Activated T-helper 2 cell treated with anti-CD3 and anti-CD28 coated beads, Interferon-gamma antibody, Interleukin-2, Interleukin-4, amounts not matched to agents 10 μg/mL and 5 μg/mL and 100 μg/mL, durations not matched to agents 14 hours and 24 hours and 36 hours (primary cell): ENCODE measurements at places on chromosomes 6 and 20.
A peak's percentile ranks its signal among the peaks of the same experiment; 100 is the strongest.

- peaks cover 46% of the 10 kb centered on the region for H3K4me1 ChIP-seq
- H3K27me3 ChIP-seq: no peaks in the 10 kb centered on the region
- H3K4me3 ChIP-seq: no peak overlapping the region
Measured at GRCh38 chr6:16406966-16407365, 168.6 kb downstream of the GMPR start.

GRCh38 chr6:108002365-108003221, 44.6 kb upstream of the SEC63 start:
- no peak for DNase-seq
- H3K4me3 ChIP-seq: no peak overlapping the region
- H3K36me3 ChIP-seq: no peaks in the 10 kb centered on the region
- no peaks in the 10 kb centered on the region for H3K4me1 ChIP-seq

GRCh38 chr20:1491281-1491840, at the start of gene SIRPB2:
SIRPB2 (minus strand) TSS chr20:1491420; CDS start chr20:1491359, 61 bp downstream.
- no peak within 1 kb of the TSS for H3K27ac ChIP-seq
- peaks cover 4% of the 10 kb centered on the region for H3K4me1 ChIP-seq
- no peak for DNase-seq
- peaks cover 54% of the 10 kb centered on the region for H3K27me3 ChIP-seq

- DNase-seq: no peak
- no peaks in the 10 kb centered on the region for H3K36me3 ChIP-seq
- peaks cover 2% of the 10 kb centered on the region for H3K4me1 ChIP-seq
- no peak overlapping the region for H3K4me3 ChIP-seq
- no peak overlapping the region for H3K27ac ChIP-seq
Measured at GRCh38 chr20:50991076-50991475, 31.8 kb downstream of the KCNG1 start.

DNA sequence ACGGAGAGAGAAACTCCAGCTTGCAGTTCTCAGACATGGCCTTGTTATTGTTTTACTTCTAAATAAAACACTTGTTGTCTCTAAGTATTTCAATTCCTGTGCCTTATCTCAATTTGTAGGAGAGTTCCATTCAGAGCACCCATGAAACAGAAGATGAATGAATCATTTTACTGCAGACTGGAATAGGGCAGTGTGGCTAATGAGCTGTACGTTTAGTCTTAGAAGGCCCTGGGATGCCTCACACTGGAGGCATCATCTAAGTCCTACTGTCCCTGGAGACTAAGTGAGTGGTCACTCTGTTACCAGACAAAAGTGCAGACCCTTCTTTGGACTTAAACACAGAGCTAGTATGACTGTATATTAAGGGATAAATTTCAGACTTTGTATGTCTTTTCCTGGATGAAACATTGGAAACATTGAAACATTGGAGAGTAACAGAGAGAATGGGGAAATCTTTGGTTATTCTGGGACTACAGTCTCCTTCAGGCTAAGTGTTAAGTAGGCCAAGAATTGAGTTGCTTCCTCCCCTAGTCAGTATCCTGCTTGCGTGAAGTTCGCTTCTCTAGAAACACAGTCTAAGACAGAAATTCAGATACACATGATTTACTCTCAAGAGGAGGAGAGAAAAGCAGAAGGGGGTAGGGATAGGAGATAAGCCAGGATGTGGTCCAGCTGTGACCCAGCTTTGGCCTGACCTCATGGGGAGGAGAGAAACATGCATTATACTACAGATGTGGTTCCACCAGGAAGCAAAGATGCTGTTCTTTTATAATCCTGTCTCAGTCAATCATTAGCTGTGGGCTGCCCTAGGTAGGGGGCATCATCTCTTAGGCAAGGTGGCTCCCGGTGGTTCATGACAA, 167.4 kb upstream of the BMP2 start:
- no peak for DNase-seq
- H3K36me3 ChIP-seq: no peaks in the 10 kb centered on the region
- H3K27ac ChIP-seq: no peak overlapping the region
- H3K27me3 ChIP-seq: no peaks in the 10 kb centered on the region
- H3K4me3 ChIP-seq: no peak overlapping the region
- no peaks in the 10 kb centered on the region for H3K4me1 ChIP-seq

DNA sequence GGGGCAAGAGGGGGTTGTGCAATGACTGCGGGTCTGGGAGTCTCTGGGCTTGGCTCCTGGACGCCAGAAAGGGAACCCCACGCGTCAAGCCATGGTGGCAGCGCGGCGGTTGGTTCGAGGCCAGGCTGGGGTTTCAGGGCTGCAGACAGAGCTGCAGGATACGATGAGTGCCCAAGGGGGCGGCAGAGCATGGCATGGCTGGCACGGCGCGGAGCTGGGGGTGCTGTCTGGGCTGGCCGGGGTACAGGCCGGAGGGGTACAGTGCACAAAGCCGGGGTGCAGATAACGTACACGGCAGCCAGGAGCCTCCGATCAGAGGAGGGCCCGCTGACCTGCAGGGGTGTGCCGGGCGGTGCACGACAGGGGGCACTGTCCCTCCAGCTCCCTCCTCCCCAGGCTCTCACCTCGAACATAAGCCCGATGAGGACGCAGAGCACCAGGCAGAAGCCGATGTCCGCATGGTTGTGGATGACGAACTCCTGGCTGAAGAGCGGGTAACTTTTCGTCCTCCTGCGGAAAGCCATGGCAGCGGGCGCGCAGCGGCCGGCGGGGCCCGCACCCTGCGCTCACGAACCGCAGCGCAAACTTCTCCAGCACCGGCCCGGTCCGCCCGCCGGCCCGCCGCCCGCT, 353 bp downstream of the TRAM2 start:
- H3K4me1 ChIP-seq: peaks cover 37% of the 10 kb centered on the region
- peak overlapping the region; percentile 53 for H3K27ac ChIP-seq
- no peak for DNase-seq

GRCh38 chr6:69867639-69867976, 1.3 kb downstream of the COL19A1 start:
- H3K4me3 ChIP-seq: peak overlapping the region; percentile 61
- peaks cover 18% of the 10 kb centered on the region for H3K4me1 ChIP-seq
- peak overlapping the region; percentile 17 for H3K27ac ChIP-seq

GRCh38 chr20:25408890-25409289, 1.4 kb downstream of the GINS1 start:
- no peak for DNase-seq
- peaks cover 21% of the 10 kb centered on the region for H3K4me1 ChIP-seq
- H3K27me3 ChIP-seq: no peaks in the 10 kb centered on the region
- peaks cover 23% of the 10 kb centered on the region for H3K36me3 ChIP-seq

DNA sequence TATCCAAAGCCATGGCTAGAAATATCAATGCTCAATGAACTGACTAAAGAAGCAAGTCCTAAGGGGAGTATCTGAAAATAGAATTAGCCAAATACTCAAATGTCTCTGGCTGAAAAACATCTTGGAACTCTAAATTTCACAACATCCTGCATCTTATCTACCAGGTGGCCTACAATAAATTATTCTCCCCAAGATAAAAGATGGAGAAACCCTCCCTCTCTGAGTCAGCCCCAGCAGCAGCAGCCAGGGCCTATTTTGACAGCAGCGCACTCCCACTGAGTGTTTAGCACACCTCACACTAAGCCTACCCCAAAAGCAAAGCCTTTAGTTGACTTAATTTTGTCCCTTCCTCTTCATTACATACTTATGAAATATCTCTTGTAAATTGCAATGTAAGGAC, 5.9 kb downstream of the CALHM6 start:
- H3K4me1 ChIP-seq: peaks cover 31% of the 10 kb centered on the region
- no peak overlapping the region for H3K27ac ChIP-seq
- peaks cover 41% of the 10 kb centered on the region for H3K27me3 ChIP-seq
- peaks cover 8% of the 10 kb centered on the region for H3K36me3 ChIP-seq
- no peak overlapping the region for H3K4me3 ChIP-seq

DNA sequence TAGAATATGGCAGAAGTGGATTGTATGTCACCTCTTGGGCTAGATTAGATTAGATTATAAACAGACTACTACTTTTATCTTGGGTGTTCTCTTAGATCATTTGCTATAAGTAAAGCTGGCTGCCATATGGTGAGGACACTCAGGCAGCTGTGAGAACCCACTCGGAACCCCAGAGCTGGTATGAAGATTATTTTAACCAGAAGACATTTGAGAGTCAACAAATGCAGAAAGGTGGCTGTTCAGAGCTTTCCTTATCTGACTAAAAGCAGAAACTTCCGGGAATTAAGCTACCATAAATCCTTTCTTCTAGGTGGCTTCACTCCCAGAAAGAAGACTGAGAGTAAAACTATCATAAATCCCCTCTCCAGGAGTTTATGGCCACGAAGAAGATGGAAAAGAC, 91.9 kb downstream of the RNGTT start:
- peaks cover 20% of the 10 kb centered on the region for H3K4me1 ChIP-seq
- peaks cover 3% of the 10 kb centered on the region for H3K36me3 ChIP-seq
- DNase-seq: no peak
- no peak overlapping the region for H3K27ac ChIP-seq
- H3K27me3 ChIP-seq: no peaks in the 10 kb centered on the region

DNA sequence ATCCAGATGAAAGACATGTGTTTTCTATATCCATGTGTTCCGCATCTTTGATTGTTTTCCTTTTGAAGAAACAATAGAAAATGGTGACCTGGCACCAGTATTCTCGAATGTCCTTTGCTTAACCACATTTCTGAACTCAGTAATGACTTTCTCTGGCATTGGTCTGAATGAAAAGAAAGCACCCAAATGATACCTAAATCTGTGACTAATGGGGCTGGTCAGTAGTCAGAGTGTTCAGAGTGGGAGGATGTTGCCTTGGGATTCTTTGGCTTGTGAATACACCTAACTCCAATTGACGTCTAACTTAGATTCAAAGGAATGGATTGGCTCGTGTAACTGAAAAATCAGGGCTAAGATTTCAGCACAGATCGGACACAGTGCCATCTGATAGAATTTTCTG, 27.1 kb downstream of the PARD6B start:
- peaks cover 3% of the 10 kb centered on the region for H3K27me3 ChIP-seq
- no peaks in the 10 kb centered on the region for H3K36me3 ChIP-seq
- DNase-seq: no peak
- no peak overlapping the region for H3K4me3 ChIP-seq
- H3K27ac ChIP-seq: no peak overlapping the region

DNA sequence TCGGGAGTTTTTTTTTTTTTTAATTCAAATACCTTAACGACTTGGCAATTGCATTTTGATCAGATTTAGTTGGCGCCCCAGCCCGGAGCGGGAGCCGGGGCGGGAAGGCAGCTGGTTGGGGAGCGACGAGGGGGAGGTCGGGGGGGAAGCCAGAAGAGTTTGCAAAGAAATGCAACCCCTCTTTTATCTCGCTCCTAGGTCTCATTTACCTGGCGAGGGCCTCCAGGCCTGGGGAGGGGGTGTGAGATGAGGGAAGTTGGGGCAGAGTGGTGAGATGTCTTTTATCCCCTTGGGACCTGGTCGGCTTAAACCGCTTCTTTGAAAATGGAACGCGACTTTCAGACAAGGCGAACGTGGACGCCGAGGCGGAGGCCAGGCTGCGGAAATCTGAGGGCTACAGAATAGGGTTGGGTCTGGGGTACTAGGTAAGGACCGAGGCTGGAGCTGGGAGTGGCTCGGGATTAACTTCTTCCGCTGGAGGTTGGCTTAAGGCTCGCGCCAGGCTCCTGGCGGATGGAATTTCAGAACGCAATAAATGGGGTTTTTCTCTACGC, 40.3 kb downstream of the NCR2 start:
- no peak for DNase-seq
- H3K4me3 ChIP-seq: no peak overlapping the region
- peaks cover 82% of the 10 kb centered on the region for H3K27me3 ChIP-seq
- peaks cover 7% of the 10 kb centered on the region for H3K4me1 ChIP-seq

DNA sequence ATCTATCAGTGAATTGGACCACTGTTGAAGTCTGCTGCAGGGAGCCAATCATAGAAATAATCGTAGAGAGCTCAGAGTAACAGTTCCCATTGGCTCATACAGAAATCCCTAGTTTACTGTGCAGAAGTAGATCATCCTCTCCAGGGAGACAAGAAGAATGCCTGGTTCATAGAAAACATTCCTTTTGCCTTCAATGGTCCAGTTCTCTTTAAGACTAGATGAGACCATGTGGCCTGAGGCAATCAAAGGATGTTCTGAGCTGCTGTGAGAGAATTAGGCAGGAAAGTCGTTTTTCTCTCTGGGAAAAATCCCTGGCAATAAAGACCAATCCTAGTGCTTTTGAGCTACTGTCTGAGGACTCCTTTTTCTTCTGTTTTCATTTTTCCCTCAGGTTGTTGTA, 208.4 kb downstream of the CENPW start:
- no peaks in the 10 kb centered on the region for H3K4me1 ChIP-seq
- no peaks in the 10 kb centered on the region for H3K27me3 ChIP-seq
- no peak for DNase-seq
- H3K4me3 ChIP-seq: no peak overlapping the region
- H3K27ac ChIP-seq: no peak overlapping the region

GRCh38 chr20:21323640-21324039, 20.5 kb downstream of the XRN2 start:
- H3K27me3 ChIP-seq: no peaks in the 10 kb centered on the region
- H3K4me1 ChIP-seq: peaks cover 47% of the 10 kb centered on the region
- H3K27ac ChIP-seq: no peak overlapping the region
- H3K4me3 ChIP-seq: no peak overlapping the region

DNA sequence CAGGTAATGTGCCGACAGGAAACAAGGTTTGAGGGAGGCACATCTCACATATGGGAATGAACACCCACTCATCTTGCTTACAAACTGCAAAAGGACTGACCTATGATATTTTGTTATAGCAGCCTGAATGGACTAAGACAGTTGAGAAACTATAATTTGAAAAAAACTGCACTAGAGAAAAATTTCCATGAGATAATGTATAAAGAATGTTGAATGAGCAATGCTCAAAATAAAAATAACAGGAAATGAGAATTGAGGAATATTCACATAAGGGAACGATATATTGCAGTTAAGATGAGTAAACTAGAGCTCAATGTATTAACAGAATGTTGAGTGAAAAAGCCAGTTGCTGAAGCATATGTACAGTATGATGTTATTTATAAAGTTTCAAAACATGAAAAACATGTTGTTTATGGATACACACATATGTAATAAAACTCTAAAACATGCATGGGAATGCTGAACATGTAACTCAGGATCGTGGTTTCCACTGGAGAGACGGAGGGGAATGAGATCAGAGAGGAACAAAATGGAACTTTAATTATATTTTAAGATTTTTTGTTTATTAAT, 6.3 kb upstream of the TBC1D22B start:
- H3K27ac ChIP-seq: no peak overlapping the region
- peaks cover 9% of the 10 kb centered on the region for H3K4me1 ChIP-seq
- H3K27me3 ChIP-seq: peaks cover 5% of the 10 kb centered on the region
- no peak overlapping the region for H3K4me3 ChIP-seq
- no peak for DNase-seq

- H3K27ac ChIP-seq: no peak overlapping the region
- no peak overlapping the region for H3K4me3 ChIP-seq
- H3K36me3 ChIP-seq: no peaks in the 10 kb centered on the region
- DNase-seq: no peak
Measured at GRCh38 chr6:3568396-3569082, 111.7 kb upstream of the SLC22A23 start.

- no peaks in the 10 kb centered on the region for H3K27me3 ChIP-seq
- DNase-seq: no peak
- H3K4me3 ChIP-seq: no peak overlapping the region
- peaks cover 16% of the 10 kb centered on the region for H3K36me3 ChIP-seq
Measured at GRCh38 chr20:33606118-33606771, 55.9 kb upstream of the C20orf144 start.
